ENCODE measurements at places on chromosomes 1 and 21. TPM values are rescaled to one million over a fixed set of nuclear protein-coding genes. Genes with fewer than 3 reads are reported as not detected.

Gene LYPLA2
- total RNA-seq = 35.9 TPM

Gene ADCY10
- 0.07 TPM for total RNA-seq

Gene MTMR11
- 2.8 TPM for total RNA-seq

Gene C8B
- 0.68 TPM for total RNA-seq

Gene GNG4
- total RNA-seq = not detected

Gene CCDC30
- total RNA-seq = 0.24 TPM

Gene FOXO6
- 1.4 TPM for total RNA-seq

Gene CELSR2
- 5.8 TPM for total RNA-seq

Gene TEDDM1
- total RNA-seq = not detected

Gene HRNR
- not detected for total RNA-seq

Gene PPFIA4
- 25.5 TPM for total RNA-seq

Gene DNAJC6
- 0.36 TPM for total RNA-seq

Gene DNM3
- total RNA-seq = 0.35 TPM

Gene C2CD4D
- not detected for total RNA-seq

Gene OR2AK2
- total RNA-seq = not detected

Gene ANKRD65
- 0.16 TPM for total RNA-seq

Gene HNRNPCL1
- not detected for total RNA-seq

Gene RCAN3
- 1.3 TPM for total RNA-seq

Gene KIRREL1
- 6.6 TPM for total RNA-seq

Gene ADAMTS5
- total RNA-seq = 4.3 TPM

Gene PBX1
- total RNA-seq = 36.5 TPM

Gene PTCH2
- 0.56 TPM for total RNA-seq

Gene SPATA1
- not detected for total RNA-seq

Gene AK4
- 1.4 TPM for total RNA-seq

Gene OR2T2
- total RNA-seq = not detected

Gene CD160
- not detected for total RNA-seq

Gene TRIM45
- total RNA-seq = 3.7 TPM

Measured in gastrocnemius medialis (tissue), 4 donors.